ENCODE measurements at places on chromosomes 6 and 20.

GRCh38 chr6:109260701-109261100 lies 121.6 kb downstream of the CD164 start:
- no peak overlapping the region for H3K4me3 ChIP-seq
- no peak overlapping the region for H3K27ac ChIP-seq
- no peaks in the 10 kb centered on the region for H3K27me3 ChIP-seq
- DNase-seq, result no peak
- H3K4me1 ChIP-seq, result no peaks in the 10 kb centered on the region

DNA sequence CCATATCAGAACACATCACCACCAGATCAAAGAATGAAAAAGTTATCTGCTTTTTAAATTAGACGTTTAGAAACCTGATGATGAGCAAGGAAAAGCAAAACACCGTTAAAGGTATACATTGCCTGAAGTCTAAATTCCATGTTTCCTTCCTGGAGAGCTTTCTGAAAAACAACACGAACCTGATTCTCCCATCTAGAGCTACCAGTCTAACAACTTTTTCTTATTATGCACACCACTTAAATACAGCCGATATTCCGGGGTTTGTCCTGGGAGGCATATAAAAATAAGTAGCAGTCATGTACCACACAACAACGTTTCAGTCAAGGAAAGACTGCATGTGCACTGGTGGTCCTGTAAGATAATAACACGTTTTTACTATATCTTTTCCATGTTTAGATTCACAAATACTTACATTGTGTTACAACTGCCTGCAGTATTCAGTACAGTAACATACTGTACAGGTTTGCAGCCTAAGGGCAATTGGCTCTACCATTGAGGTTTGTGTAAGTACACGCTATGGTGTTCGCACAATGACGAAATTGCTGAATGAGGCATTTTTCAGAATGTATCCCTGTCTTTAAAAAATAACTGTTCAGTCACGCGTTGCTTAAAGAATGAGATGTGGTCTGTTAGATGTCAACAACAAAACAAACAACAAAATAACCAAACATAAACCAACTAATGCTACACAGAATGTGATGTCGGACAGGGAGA lies 19.1 kb upstream of the LYRM2 start:
- H3K27me3 ChIP-seq, result no peaks in the 10 kb centered on the region
- no peak overlapping the region for H3K4me3 ChIP-seq
- DNase-seq, result no peak

- H3K27me3 ChIP-seq, result no peaks in the 10 kb centered on the region
- peak overlapping the region; percentile 94 for H3K27ac ChIP-seq
- H3K4me3 ChIP-seq, result peak overlapping the region; percentile 53
- H3K4me1 ChIP-seq, result peaks cover 33% of the 10 kb centered on the region
- peak; percentile 94 for DNase-seq
Observed at GRCh38 chr6:26026833-26027490, 60.3 kb upstream of the HFE start.

GRCh38 chr6:139979021-139979725 lies 604.7 kb upstream of the CITED2 start:
- no peak overlapping the region for H3K4me3 ChIP-seq
- no peak overlapping the region for H3K27ac ChIP-seq
- H3K36me3 ChIP-seq, result no peaks in the 10 kb centered on the region
- H3K4me1 ChIP-seq, result peaks cover 20% of the 10 kb centered on the region
- no peak for DNase-seq
- H3K27me3 ChIP-seq, result no peaks in the 10 kb centered on the region

GRCh38 chr6:133097208-133097607 lies 143.9 kb upstream of the EYA4 start:
- H3K27me3 ChIP-seq, result no peaks in the 10 kb centered on the region
- DNase-seq, result no peak
- H3K27ac ChIP-seq, result no peak overlapping the region
- H3K4me3 ChIP-seq, result no peak overlapping the region
- H3K4me1 ChIP-seq, result no peaks in the 10 kb centered on the region

DNA sequence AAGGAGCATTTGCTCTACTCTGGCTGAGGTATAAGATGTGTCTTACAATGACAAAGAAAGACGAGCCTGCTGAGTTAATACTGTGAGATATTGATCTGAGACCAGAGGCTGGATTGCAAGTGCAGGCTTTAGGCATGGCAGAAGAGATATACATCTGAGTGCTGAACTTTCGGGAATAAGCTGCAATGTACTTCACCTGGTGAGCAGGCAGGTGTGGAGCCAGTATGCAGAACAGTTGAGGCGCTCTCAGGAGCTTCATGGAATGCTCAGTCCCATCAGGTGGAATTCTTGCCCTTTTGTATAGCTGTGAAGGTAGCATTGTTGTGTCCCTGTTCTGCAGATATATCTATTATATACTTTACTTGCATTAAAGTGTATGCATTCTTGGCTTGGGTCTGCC lies 179.3 kb upstream of the RIMS1 start:
- no peaks in the 10 kb centered on the region for H3K4me1 ChIP-seq
- no peak overlapping the region for H3K27ac ChIP-seq

Measured in left lung (tissue), 14 donors.